GM13976 (cell line): ENCODE measurements at places on chromosomes 16 and 17.
A peak's percentile ranks its signal among the peaks of the same experiment; 100 is the strongest.

DNA sequence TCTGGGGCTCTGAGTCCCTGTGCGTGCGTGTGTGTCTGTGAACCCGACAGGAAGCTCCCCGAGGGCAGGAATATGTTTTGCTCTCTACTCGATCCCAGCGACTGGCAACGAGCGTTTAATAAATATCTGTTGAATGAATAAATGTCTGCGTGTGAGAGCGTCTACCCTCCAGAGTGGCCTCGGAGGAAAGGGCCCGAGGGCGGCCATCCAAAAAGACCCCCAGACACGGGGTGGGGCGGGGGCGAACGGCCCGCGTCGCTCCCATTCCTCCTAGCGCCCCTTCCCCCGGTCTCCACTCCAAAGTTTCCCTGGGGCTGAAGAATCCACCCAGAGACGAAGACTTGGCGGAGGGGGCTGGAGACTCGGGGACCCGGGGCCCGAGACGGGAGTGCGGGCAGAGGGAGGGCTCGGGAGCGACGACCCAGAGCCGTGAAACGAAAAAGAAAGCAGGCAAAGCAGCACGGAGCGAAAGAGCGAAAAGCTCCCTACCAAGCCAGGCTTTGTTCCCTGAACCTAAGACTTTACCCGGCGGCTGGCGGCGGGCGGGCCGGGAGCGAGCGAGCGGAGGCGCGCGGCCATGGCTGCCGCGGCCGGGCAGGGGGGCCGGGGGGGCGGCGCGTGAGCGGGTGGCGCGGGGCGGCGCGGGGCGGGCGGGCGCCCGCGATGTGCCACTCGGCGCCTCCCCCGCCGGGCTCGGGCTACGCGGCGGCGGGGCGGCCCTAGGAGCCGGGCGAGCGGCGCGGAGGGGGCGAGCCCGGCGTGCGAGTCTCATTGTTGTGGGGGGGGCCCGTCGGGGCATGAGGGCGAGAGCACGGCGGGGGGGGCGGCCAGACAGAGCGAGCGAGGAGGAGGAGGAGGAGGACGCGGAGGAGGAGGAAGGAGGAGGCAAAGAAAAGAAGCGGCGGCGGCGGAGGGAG, at the start of gene MLLT6:
MLLT6 (plus strand) TSS at position 668 of the 917 bp plus-strand sequence. CDS start 360 bp downstream, outside the sequence.
- DNase-seq = peak; percentile 79

DNA sequence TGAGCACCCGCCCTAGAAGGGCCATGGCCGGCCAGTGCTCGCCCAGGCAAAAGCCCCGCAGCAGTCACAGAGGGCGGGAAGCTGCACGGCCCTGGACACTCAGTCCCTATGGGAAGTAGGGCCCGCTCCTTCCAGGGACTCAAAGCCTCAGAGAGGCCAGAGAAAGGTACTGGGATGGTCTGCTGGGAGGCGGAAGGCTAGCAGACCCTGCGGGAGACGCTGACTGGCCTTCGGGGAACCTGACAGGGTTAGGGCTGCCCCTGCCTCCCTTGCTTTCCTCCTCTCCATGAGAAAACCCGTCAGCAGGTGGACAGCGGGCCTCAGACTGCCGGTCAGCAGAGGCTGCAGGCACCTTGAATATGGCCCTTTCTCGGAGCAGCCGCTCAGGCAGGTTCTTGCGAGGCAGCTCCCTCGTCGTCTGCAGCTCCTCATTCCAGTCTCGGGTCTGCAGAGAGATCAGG, 11.5 kb downstream of the CLUH start:
- no peak for DNase-seq

- DNase-seq = no peak
Observed at GRCh38 chr17:66803474-66803951, 31.4 kb upstream of the CACNG5 start.

GRCh38 chr16:2524339-2524938, 4.3 kb downstream of the AMDHD2 start:
- no peak for DNase-seq

GRCh38 chr17:44110823-44111633, 12.4 kb downstream of the HDAC5 start:
- peak; percentile 90 for DNase-seq

DNA sequence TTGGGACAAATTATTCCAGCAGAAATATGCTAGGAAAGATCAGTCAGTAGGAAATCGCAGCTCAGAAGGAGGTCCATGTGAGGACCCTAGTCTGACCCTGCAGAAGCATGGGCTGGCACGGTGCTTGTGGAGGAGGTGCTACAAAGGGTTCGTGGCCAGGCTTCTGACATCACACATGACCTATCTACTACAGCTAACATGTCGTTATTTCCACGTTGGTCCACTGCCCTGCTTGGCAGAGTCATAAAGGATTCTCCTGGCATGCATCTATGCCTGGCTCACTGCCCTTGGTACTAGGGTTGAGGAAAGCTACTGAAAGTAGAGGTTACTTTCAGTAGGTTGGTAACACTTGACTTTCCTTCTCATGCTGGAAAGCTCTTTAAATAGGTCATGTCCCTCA, 118.1 kb upstream of the SHISA6 start:
- DNase-seq = no peak

DNA sequence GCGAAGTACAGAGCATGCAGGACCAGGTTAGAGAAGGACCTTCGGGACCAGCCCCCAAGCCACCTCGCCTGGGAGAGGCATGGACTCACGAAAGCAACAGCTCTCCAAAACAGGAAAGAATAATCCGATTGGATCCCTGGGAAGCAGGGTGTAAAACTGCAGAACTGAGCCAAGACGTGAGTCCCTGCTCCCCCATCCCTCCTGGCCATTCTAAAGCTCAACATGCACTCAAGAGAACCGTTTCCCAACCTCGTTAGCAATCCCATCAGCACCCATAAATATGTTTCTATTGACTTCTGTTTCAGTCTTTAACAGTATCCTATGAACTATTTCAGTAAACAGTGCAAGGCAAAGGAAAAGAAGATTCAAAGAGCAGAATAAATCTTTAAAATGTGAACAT, 167.0 kb downstream of the COPRS start:
- no peak for DNase-seq

DNA sequence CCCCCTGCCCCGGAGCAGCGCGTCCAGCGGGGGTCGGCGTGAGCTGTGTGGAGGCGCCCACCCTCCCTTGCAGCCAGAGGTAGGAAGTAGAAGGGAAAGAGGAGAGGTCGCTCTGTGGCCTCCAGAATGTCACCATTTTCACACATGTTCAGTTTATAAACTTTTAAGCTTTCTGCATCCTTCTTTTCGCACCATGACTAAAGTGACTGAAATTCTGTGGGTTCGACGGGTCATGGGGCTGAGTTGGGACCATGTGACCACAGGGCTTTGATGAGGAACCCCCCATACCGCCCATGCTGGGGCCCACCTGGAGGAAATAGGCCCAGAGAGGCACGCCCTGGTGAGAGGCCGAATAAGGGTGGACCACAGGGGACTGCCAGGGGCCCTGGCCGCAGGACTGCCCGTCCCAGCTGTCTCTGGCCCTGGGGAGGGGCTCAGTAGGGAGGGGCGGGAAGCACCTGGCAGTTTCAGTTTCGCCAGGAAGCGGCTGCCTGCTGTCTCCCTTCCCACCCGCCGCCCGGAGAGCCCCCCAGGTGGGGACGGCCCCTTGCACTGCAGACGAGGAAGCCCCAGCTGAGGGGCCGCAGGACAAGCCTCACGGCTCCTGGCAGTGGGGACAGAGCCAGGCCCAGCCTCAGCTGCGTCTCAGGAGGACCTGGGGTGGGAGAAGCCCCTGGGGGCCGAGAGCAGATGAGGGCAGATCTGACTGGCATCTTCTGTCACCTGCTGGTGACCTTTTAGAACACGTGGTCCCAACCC, 9.0 kb downstream of the CBFA2T3 start:
- DNase-seq = peak; percentile 87

DNA sequence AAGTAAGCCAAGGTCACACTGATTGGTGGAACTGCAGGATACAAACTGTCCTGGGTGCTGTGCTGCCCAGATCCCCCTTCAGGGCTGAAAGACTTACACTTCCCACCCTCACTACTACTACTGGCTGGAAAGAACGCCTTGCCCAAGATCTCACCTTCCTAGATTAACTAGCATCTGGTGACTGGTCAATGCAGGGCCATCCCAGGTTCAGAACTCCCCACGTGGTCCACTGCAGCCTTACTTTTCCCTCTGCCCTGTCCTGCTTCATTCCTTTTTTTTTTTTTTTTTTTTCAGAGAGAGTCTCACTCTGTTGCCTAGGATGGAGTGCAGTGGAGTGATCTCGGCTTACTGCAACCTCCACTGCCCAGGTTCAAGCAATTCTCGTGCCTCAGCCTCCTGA, 2.3 kb upstream of the PDZD9 start:
- DNase-seq = no peak

DNA sequence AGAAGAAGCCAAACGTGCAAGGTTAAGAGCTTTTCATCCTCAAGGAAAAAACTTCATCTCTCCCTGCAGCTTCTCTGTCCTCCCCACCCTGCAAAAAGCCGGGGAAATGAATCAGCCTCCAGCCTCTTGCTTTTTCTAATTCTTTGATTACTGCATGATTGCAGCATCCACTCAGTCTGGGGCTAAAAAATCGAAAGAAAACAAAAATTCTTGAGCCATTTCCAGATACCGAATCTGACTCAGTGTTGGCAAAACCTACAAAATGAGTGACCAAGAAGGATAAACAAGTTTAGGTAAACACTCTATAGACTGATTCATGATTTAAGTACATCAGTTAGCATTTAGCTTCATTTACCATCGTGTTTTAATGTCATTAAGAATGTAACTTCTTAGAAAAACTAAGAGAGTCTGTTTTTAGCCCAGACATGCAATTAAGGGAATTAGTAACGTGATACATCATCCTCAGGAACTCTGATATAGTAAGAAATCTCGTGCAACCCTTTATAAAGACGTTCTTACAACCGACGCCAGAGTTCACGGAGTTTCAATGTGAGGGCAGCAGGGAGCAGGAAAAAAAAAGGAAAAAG, 287.3 kb upstream of the FOXF1 start:
- no peak for DNase-seq

GRCh38 chr17:1039123-1039507, 42.2 kb downstream of the TIMM22 start:
- DNase-seq = no peak

DNA sequence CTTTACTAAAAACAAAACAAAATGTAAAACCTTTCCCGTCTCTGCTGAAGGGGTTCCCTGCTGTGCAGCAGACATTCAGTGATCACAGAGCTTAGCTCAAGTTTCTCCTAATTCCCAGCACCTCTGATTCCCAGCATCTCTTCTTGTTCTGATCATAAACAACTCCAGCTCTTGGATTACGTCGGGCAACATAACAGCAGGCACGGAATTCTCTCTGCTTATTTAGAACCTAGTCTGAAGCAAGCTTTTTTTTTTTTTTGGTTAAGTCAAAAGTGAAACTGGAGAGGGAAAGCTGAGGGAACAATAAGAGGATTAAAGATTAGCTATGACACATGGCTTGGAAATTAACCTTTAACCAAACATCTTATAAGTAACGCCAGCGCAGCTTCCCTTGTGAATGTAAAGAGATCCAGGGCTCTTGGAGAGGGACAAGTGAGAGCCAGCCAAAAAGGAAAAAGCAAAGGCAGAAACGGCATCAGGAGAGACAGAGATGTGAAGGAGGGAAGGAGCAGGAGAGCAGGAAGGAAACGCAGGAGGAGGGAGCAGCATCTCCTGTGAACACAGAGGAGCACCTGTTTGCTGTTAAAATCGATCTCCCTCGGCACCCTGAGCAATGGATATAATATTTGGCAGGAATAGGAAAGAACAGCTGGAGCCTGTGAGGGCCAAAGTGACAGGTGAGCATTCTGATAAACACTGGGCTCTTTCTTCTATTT, at the start of gene BCO1:
BCO1 (plus strand) TSS at position 394 of the 716 bp plus-strand sequence; CDS start at position 614, 220 bp downstream.
- DNase-seq = no peak

DNA sequence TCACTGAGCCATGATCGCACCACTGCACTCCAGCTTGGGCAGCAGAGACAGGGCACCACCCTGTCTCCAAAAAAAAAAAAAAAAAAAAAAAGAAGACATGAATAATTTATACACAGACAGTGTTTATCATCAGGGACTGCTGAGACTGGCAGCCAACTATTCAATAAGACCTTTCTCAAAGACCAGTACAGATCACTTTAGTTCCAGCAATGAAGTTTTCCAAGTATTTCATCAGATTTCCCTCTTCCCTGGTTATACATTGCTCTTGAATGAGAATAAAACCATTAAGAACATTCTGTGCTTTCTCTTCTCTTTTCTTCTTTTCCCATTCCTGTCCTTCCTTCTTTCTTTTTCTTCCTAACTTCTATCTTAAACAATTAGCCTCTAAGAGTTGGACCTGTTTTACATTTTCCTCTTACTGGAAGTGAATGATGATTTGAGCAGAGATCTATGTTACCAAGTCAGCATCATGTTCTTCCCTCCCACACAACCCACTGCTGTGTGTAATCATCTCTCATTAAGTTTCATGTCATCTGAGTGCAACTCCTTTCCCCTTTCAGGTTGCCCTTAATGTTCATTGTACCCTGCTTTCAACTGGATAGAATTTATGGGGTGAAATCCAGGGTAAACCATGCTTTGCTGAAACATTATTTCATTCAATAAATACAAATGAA, 35.9 kb upstream of the SMIM36 start:
- no peak for DNase-seq

- DNase-seq = no peak
Observed at GRCh38 chr17:36524428-36524876, 10.2 kb downstream of the MYO19 start.

- DNase-seq = peak; percentile 75
Observed at GRCh38 chr17:82859431-82860403, 19.9 kb upstream of the ZNF750 start.

GRCh38 chr16:75584108-75584507, 17.9 kb downstream of the GABARAPL2 start:
- DNase-seq = no peak

DNA sequence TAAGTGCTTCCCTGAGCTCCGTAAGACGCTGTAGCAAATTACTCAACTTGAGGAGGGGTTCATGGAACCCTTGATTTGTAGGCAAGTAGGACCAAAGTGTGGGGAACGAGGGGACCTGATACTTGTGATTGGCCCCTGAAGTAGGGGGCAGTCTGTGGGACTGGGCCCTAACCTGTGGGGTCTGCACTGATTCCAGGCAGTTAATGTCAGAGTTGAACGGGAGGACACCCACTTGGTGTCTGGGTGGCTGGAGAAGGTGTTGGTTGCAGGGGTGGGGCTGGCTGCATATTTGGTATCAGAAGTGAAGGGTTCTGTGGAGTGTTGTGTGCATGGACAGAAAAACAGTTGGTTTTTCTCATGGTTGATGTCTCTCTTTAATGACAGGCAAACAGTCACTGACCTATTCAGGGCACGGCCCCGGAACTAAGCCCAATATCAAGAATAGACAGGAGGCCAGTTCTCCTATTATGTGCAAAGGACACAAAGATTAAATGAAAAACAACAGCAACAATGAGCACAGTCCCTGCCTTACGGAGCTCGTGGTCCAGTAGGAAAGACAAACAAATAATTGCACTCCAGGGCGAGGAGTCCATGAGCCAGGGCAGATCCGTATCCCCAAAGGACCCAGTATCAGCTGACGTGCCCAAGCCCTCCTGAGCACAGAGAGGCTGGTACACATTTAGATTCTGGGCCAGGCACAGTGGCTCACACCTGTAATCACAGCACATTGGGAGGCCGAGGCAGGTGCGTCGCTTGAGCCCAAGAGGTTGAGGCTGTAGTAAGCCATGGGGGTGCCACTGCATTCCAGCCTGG, 19.2 kb downstream of the MXRA7 start:
- no peak for DNase-seq

DNA sequence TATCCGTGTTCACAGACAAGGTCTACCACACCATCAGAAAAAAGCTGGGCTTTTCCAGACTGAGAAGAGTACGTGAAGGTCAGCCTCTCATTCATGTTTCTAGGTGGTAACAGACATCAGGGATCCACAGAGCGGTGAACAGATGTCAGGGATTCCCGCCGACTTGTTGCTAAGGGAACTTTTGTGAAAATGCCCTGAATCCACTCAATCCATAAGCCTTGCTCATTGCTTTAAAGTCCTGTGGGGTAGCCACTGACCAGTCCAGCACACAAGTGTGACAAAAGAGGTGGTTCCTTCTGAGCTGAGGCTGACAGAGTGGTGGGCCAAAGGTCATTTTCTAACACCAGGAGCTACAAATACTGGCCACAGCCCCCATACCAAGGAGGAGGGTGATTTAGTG, 5.9 kb downstream of the GAS7 start:
- no peak for DNase-seq
